ENCODE measurements at places on chromosomes 13 and 19.

GRCh38 chr13:110132225-110132982, 174.6 kb downstream of the COL4A1 start:
- DNase-seq = no peak

- no peak for DNase-seq
These were observed 65.9 kb downstream of the DCT start for GRCh38 chr13:94413598-94413944.

GRCh38 chr19:21568816-21569493, 63.6 kb downstream of the ZNF429 start:
- no peak for DNase-seq

DNA sequence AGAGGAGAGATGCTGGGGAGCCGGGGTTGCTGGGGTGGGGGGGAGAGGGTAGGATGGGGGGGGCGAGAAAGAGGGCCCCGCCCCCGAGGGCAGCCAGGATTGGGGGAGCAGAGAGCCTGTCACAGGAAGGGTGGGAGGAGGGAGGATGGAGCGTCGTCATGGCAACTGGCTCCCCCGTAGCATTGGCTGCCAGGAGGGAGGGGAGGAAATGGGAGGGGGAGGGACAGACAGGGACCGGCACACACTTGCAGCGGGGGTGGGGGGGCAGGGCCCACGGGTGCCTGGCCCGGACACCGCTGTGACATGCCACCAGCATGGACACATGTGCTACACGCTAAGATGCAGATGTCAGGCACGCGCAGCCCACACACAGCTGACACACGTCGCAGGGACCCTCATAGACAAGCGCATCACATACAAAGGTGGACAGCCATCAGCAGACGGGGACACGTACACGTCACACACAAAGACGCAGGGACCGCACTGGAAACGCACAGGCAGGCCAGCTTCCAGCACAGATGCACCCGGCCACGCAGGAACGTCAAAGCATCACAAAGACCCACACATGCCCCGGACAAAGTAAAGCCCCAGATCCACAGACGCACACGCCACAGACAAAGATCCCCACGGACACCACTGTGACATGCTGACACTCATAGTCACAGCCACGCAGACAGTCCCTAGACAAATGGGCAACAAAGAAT, at the start of gene LMTK3:
Gene LMTK3, minus strand, starts transcription at position 36 of the 704 bp plus-strand sequence. CDS start 259 bp downstream, outside the sequence.
- no peak for DNase-seq

DNA sequence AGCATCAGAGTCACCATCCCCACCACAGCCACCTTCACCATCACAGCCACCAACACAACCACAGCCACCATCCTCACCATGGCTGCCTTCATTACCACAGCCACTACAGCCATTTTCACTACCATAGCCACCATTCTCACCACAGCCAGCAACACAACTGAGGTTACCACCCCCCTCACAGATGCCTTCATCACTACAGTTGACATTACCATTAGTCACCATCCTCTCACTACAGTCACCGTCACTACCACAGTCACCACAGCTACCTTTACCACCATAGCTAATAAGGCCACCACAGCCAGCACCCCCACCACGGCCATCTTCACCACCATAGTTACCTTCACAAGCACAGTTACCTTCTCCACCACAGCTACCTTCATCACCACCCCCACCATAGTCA, 269.6 kb downstream of the DNAJC15 start:
- no peak for DNase-seq

DNA sequence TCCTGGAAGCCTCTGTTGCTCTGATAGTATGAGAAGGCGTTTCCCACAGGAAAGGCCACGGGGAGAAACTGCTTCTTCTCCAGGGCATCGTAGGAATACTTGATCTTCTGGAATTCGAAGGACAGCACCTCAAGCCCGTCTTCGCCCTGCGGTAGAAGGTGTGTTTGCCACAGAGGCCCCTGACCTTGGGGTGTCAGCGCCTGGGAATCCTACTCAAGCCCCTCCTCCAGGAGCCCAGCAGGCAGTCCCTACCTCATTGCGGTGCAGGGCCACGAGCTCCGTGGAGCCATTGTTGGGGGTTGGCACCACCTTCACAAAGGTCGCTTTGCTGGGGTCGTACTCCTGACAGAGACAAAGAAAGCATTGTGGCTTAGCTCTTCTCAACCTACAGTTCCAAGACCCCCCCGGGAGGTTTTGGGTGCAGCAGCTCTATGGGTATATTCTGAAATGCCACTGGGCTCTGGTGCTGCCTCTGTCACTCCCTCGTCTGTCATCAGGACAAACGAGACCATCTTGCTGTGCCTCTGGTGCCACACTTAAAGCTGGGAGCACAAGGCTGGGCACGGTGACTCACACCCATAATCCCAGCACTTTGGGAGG, 3.7 kb downstream of the ATP13A1 start:
- DNase-seq = no peak

DNA sequence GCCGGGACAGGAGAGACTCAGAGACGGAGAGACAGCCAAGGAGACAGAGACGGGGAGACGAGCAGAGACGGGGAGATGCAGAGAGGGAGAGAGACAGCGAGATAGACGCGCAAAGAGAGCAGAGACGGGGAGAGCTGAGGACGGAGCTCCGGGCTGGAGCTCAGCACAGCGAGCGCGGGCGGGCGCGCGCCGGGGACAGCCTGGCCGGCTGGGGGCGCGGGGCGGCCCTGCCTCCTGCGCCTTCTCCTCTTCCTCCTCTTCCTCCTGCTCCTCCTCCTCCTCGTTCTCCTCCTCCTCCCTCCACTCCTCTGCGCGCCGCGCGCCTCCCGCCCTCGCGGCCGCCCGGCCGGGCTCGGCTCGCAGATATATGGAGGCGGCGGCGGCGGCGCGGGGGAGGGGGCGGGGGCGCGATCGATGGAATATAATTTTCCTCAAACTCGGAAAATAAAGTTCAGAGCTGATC, at the start of gene ERFL:
Gene ERFL, minus strand, starts transcription at position 229 of the 463 bp plus-strand sequence. CDS start 15,530 bp downstream, outside the sequence.
- DNase-seq = no peak

GRCh38 chr13:40402931-40403431, 263.5 kb downstream of the FOXO1 start:
- peak; percentile 71 for DNase-seq

All from HepG2 (cell line).